ENCODE measurements at places on chromosomes 1 and 21.

- DNase-seq, result no peak
Observed at GRCh38 chr1:151501474-151501873, 9.7 kb upstream of the CGN start.

DNA sequence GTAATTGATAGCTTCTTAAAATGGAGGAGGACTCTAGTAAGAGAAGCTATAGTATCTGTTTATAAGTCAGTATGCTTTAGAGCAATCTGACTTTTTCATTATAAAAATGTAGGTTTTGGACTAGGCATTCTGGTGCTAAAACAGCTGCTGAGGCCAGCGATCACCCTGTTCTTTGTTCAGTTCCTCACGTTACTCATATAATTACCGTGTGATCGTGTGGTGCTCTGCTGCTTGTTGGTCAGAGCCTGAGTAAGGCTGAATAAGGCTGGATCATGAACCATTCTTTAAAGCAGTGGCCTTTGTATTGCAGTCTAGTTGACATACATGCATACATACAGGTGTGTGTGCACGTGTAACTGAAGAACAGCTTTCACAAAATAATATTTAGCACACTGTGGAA, 25.2 kb downstream of the CDC42 start:
- no peak for DNase-seq

DNA sequence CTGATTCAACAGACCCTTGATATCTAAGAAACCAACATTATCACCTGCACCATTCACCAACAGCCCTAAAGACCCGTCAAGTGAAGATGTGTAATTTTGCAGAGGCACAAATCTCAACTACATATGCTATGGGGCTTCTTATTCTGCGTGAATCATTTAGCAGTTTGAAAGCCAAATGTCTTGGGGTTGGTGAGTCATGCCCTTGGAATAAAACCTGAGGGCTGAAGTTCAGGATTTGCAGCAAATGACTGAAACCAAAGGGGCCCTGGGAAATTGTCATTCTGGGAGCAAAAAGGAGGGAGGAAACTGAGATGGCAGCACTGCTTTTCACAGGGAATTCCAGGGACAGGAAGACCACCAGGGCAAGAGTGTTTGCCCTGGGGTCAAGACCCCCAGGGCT, 79.2 kb upstream of the TNR start:
- DNase-seq, result no peak

DNA sequence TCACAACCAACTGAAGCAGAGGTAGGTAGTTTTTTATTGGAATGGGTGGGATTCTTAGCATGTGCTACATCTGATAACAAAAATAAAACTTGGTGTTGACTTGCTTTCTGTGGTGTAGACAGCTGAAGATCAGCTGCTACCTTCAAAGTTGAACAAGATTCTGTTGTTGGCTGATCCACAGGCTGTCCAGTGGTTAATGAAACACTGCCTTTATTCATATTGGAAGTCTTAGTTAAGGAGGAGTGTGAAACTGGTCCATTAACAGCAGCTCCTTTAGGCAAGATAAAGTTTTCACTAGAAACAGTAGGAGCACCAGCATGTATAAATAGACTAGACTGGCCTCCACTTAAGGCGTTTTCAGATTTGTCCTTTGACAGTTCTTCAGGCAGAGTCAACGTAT, 81.1 kb downstream of the ZNF644 start:
- no peak for DNase-seq

GRCh38 chr1:244254467-244254866, 197.2 kb downstream of the ADSS2 start:
- DNase-seq, result no peak

GRCh38 chr1:153526132-153526543, 9.7 kb downstream of the S100A6 start:
- no peak for DNase-seq

DNA sequence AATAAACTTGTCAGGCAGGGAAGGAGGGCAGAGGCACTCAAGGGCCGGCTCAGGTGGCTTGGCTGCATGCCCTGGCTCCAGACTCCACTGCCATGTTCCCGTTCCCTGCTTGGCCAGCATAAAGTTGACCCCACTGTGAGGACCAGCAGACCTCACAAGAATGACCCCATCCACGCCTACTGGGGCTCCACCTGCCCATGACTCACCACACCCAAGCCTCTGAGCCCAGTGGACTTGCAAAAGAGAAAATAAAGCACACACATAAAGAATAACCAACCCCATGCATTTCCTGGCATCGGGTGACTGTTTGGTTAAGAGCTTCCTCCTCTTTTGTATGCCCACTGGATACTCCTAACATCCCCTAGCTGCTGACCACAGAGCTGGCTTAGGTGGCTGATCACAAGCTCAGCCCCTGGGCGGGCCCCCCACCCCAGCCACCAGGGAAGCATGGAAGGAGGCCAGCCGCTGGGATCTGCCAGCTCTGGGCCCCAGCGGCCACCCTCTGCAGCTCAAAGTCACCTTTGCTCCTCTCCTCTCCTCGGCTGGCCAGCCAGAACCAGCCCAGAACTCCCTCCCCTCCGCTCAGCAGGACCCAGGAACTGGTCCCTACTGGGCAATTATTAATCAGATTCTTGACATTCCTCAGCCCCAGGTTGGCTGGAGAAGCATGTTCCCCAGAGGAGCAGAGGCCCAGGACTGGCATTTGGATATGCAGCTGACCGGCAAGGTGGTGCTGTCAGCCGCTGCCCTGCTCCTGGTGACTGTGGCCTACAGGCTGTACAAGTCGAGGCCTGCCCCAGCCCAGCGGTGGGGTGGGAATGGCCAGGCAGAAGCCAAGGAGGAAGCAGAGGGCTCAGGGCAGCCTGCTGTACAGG, at the start of gene KLHDC7A:
TSS of gene KLHDC7A (plus strand) at position 616 of the 875 bp plus-strand sequence. CDS start at position 668, 52 bp downstream.
- no peak for DNase-seq

DNA sequence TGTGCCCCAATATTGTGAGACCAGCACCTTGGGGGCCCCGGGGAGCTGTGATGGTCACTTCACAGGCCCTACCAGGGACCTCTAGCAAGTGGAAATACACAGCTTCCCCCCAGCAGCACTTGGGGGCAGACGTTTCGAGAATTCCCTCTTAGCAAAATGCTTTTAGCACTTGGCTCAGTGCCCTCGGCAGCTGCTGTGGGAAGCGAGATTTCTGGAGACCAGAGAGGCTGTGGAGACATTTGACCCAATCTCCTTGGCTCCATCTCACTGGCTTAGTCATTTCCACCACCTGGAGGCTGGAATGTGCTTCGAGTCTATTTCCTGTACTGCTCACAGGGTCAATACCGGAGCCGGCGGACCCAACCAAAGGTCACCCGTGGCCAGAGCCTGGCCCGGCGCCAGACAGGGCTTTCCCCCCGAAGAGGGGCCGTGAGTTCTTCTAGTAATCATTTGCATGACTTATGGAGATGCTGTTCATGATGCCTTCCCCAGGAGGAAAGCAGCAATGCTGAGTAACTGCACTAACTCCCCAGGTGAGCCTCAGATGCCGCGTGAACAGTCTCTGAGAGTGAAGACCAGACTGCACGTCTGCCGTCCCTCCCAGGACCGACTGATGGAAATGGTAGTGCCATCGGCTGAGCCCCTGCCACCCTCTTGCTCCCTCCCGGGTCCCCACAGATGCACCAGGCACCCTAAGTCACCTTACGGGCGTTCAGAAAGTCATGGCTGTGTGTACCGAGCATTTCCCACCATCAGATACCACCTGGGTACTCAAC, 4.4 kb upstream of the C2CD2 start:
- no peak for DNase-seq

GRCh38 chr21:43842742-43843141, 22.3 kb upstream of the AGPAT3 start:
- no peak for DNase-seq

- DNase-seq, result no peak
Observed at GRCh38 chr1:9413877-9414213, 121.2 kb downstream of the SPSB1 start.

DNA sequence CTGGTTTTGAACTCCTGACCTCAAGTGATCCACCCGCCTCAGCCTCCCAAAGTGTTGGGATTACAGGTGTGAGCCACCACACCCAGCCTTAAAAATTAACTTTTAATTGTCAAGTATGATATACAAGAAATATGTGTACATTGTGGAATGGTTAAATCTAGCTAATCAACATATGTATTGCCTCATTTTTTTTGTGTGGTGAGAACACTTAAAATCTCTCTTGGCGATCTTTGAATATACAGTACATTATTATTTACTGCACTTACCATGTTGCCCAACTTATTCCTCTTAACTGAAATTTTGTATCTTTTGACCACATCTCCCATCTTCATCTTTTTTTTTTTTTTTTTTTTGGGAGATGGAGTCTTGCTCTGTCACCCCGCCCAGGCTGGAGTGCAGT, 23.3 kb downstream of the THRAP3 start:
- DNase-seq, result no peak

DNA sequence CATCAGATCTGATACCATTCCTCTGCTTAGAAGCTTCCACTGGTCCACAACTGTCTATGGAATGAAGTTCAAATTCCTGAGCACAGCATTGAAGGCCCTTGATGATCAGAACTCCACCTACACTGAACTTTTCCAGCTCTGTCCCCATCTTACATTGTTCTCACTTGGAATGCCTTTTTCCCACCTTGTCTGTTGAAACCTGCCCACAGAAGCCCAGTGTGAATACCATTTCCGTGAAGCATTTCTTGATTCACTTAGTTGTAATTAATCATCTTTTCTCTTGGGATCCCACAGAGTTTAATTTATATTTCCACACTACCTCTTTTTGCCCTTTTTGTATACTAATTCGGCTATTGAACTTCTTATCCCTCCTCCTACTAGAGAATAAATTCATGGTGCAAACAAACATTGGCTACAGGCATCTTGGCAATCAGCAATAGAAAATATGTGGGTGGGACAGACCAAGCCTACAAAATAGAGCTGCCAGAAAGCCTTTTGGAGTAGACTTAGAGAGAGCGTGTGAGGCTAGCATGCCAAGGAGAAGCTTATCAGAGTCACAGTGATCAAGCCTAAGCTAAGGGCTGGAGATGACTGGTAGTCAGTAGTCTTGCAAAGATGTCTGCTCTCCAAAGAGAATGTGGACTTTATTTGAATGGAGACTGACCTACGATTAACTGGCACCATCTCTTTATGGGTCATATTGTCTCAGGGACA, 26.1 kb downstream of the NHLH2 start:
- DNase-seq, result no peak

- no peak for DNase-seq
Observed at GRCh38 chr1:204841798-204842197, 28.9 kb upstream of the NFASC start.

DNA sequence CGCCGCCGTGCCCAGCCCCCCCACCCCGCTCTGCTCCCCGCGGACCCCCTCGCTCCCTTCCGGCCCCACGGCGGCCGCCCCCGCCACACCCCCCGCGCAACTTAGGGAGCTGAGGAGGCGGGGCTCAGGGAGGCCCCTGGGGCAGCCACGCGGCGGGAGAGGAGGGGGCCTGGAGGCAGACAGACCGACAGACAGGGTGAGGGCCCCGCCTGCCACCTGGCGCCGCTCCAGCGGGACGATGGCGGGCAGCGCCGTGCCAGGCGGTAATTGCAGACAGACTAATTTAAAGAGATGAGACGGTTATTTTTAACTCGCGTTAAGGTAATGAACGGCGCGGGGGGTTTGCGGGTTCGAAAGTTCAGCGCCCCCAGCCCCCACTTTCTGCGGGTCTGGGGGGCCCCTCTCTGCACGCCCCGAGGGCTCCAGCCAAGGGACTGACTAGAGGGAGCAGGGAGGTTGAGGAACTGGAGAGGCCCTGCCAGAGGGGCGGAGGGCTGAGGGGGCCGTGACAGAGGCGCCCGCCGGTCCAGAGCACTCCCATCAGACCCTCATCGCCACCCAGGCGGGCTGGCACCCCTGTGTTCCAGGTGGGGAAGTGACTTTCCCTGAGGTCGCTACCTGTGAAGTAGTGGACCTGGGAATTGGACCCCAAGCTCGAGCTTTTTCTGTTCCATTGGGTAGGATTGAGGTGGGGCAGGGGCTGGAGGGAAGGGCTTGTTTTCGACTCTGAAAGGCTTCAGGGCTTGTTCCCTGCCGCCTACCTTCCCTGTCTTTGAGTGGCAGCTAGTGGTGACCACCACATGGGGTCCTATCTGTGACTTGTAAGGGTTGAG, 5.4 kb downstream of the FOXO6 start:
- no peak for DNase-seq

DNA sequence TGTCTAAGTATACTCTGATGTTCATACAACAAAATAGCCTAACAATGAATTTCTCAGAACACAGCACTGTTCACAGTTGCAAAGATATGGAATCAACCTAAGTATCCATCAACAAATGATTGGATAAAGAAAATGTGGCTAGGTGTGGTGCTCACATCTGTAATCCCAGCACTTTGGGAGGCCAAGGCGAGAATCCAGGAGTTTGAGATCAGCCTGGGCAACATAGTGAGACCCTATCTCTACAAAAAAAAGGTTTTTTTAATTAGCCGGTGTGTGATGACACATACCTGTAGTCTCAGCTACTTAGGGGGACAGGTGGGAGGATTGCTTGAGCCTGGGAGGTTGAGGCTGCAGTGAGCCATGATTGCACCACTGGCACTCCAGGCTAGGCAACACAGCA, 10.7 kb downstream of the IFNAR2 start:
- DNase-seq, result no peak

GRCh38 chr1:38775175-38775845, 84.3 kb downstream of the RRAGC start:
- no peak for DNase-seq

- no peak for DNase-seq
Observed at GRCh38 chr1:192260076-192260475, 56.7 kb upstream of the RGS21 start.

DNA sequence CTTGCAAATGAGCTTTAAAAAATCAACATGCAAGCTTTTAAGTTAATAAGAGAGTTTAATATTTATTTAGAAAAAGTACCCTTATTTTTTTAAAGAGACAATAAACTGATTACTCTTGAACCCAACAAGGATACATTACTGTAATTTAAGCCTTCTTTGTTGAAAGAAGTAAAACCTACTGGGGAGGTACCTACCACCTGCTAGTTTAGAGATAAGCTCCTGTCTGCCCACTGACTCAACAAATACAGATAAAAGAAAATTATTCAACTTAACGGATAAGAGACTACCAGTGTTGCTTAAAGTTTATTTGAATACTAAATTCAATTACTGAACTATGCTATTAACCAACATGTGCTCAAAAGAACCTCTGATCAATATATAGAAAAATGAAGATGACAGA, 23.1 kb downstream of the USP24 start:
- DNase-seq, result no peak

DNA sequence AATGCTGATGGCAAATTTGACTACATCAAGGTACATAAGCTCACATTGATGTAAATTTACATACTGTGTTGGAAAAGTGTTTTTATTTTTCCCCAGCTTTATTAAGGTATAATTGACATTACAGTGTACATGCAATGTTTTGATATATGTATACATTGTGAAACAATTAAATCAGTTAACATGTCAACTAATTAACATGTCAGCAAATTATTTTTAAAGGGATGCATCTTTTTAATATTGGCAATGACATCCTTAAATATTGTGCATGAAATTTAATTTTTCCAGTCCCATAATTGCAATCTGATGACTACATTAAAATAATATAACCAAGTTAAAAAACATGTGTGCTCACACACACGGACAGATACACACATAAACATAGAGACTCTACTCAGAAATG, 9.4 kb downstream of the EFCAB7 start:
- no peak for DNase-seq

Data from stimulated activated effector memory CD8-positive, alpha-beta T cell treated with anti-CD3 and anti-CD28 coated beads, Interleukin-12 subunit alpha, Interleukin-12 subunit beta, amount 100 ng/mL, for 72 hours (primary cell).